Small intestine (tissue), 16 donors: ENCODE measurements at places on chromosomes 12 and 14. TPM values are rescaled to one million over a fixed set of nuclear protein-coding genes. Genes with fewer than 3 reads are reported as not detected.

DNA sequence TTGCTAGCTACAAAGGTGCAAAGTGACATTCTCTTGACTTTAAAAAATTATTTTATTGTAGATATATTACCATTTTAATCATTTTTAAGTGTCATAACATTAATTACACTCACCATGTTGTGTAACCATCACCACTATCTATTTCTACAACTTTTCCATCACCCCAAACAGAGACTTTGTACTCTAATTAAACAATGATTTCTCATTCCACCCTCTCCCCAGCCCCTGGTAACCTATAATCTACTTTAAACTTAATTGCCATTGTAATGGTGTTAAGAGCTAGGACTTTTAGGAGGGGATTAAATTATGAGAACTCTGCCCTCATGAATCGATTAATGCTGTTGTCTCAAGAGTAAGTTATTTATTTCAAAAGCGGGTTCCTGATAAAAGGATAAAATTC is 352.9 kb upstream of the SEL1L start:
- no peaks in the 10 kb centered on the region for H3K27me3 ChIP-seq
- no peak overlapping the region for H3K27ac ChIP-seq
- no peaks in the 10 kb centered on the region for H3K36me3 ChIP-seq
- peak; percentile 77 for DNase-seq
- H3K4me1 ChIP-seq = peaks cover 6% of the 10 kb centered on the region
- H3K4me3 ChIP-seq = no peak overlapping the region

DNA sequence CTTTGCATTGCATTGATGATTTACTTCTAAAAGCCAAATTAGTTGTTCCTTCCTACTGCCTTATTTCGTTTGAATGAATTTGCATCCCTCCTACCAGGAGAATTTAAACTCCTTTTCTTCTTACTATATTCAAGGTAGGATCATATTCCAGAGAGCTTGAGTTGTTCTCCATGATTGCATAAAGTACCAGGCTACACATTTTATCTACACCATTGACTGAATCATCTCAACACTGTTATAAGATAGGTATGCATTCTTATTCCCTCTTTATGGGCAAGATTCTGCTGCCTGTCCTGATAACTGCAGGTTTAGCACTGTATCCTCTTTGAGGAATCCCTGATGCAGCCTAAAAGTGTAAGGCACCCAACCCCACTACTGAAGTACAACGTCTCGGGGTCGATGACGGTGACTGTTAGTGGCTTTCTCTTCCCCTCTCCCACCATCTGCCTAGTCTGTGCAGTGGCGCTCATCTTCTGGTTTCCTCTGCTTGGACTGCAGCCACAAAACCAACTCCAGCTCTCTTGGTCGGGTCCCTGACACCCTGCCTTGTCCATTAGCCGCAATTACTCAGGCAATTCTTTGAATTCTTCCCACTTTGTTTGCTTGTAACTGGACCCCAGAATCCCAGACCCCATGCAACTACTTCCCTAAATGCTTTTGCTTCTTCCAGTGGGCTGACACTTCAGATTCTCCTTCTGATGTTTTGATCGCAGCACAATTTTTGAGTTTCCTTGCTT is 44.4 kb upstream of the STXBP6 start:
- no peaks in the 10 kb centered on the region for H3K36me3 ChIP-seq
- no peak overlapping the region for H3K27ac ChIP-seq
- DNase-seq = no peak
- H3K4me3 ChIP-seq = no peak overlapping the region
- H3K4me1 ChIP-seq = no peaks in the 10 kb centered on the region
- no peaks in the 10 kb centered on the region for H3K27me3 ChIP-seq

The TMPRSS12 gene
- polyA plus RNA-seq = not detected

DNA sequence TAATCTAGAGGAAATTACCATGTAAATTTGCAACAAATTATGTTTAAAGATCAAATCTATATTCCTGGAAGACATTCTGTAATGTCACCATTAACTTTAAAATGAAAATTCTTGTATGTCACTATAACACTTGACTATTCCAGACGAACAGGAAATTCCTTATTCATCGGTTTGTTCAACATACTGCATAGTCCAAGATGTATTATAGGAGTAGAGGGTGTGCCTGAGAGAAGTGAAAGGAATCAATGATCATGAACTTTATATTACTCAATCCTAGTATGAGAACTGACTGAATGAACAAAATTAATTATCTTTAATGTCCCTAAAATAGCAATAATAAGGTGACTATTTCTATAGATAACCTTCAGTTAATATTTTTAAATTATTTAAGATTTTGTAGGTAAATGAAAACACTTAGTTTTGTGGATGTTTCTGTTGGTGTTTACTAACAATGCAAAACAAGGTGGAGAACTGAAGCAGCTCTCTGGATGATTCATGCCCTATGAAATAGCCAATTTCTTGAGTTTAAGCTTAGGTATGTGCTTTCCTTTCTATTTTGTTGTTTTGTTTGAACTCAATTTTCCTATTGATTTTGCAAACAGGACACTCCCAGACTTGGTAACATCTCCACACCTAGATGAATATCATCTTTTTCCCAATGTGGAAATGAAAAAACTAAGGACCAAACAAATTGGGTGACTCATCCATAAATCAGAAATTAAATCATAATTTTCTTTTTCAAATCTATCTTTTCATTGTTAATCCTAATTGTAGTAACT is 18.2 kb upstream of the ITPR2 start:
- no peak overlapping the region for H3K27ac ChIP-seq
- H3K4me1 ChIP-seq = no peaks in the 10 kb centered on the region
- peaks cover 2% of the 10 kb centered on the region for H3K27me3 ChIP-seq

The LRRK2 gene
- 0.22 TPM for polyA plus RNA-seq

- H3K27ac ChIP-seq = no peak overlapping the region
- H3K27me3 ChIP-seq = no peaks in the 10 kb centered on the region
- H3K4me3 ChIP-seq = no peak overlapping the region
- no peak for DNase-seq
- H3K36me3 ChIP-seq = no peaks in the 10 kb centered on the region
These were observed 79.5 kb downstream of the DAAM1 start for GRCh38 chr14:59268011-59268410.

GRCh38 chr12:57522887-57523705 is 472 bp downstream of the MBD6 start:
- DNase-seq = peak; percentile 75
- peak overlapping the region; percentile 77 for H3K4me3 ChIP-seq
- no peaks in the 10 kb centered on the region for H3K27me3 ChIP-seq
- H3K27ac ChIP-seq = peak overlapping the region; percentile 94
- peaks cover 52% of the 10 kb centered on the region for H3K36me3 ChIP-seq

GRCh38 chr12:92648242-92649031 is 54.4 kb upstream of the PLEKHG7 start:
- no peaks in the 10 kb centered on the region for H3K4me1 ChIP-seq
- no peak for DNase-seq
- H3K36me3 ChIP-seq = no peaks in the 10 kb centered on the region
- no peak overlapping the region for H3K27ac ChIP-seq

- no peaks in the 10 kb centered on the region for H3K4me1 ChIP-seq
- H3K4me3 ChIP-seq = no peak overlapping the region
- H3K36me3 ChIP-seq = no peaks in the 10 kb centered on the region
These were observed 64.7 kb upstream of the STAC3 start for GRCh38 chr12:57315681-57316080.

The CNOT2 gene
- 29.8 TPM for polyA plus RNA-seq

The GLIPR1L1 gene
- not detected for polyA plus RNA-seq

The C12orf75 gene
- 42.5 TPM for polyA plus RNA-seq

DNA sequence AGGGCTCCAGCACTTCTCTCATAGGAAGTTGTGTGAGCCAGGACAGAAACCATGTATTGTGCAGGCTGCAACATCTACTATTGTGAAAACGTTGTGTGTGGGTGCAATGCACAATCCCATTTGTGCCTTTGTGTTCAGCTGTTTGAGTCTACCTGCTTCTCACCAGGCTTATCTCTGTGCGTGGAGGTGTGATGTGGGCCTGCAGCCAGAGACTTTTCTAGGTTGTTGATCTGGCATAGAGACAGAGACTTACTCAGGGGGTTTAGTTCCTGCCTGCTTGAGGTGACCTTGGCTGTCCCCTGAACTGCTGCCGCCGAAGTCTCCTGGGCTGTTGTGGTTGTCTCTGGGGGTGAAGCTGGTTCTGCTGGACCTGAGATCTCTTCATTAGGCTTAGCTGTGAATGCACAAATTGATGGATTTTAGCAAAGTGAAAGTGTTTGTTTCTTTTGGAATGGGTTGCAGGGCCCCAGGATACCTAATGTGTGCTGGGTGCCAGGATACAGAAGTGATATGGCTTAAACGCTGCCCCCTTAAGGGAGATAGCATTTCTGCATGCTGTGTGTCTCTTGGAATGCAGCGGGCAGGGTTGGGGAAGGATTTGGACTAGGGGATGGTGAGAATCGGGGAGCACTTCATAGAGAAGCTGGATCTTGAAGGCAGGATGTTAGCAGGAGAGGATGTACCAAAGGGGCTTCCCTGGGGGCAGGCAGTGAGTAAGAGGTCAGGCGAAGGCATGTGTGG is 2.5 kb downstream of the LACRT start:
- no peaks in the 10 kb centered on the region for H3K4me1 ChIP-seq
- no peak overlapping the region for H3K27ac ChIP-seq
- H3K36me3 ChIP-seq = no peaks in the 10 kb centered on the region
- DNase-seq = no peak

DNA sequence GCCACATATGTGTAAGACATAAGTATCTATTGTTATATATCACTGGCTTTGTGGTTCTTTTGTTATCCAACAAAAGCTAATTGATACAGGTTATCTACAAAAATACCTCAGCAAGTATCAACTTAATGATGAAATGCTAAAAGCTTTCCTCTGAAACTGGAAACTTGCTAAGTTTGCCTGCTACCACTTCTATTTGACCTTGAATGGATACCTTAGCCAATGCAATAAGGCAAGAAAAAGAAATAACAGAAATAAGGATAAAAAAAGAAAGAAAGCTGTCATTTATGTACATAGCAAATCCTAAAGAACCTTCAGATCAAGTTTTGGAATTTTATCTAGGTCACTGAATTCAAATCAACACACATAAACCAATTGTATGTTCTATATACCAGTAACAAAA is 35.5 kb upstream of the RASSF3 start:
- no peak for DNase-seq
- no peaks in the 10 kb centered on the region for H3K27me3 ChIP-seq
- H3K4me1 ChIP-seq = no peaks in the 10 kb centered on the region
